ENCODE measurements at places on chromosomes 4 and X. TPM values are rescaled to one million over a fixed set of nuclear protein-coding genes. Genes with fewer than 3 reads are reported as not detected.

DNA sequence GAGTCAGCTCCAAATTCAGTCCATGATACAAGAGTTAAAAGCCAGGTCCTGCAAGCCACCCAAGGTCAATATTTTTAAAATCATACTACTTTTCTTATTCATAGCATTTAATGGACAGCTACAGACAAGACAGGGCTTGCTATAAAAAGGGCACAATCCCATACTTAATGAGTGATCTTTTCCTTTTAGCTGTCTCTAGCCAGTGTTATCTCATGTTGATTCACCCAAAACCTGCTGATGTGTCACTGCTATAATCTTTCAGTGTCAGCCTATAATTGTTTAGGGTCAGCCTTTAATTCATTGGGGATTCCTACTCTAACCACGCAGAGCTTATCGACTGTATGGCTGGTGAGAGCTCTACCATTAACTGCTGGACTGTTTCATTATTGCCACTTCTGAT is 51.2 kb upstream of the HCCS start:
- no peaks in the 10 kb centered on the region for H3K4me1 ChIP-seq
- no peak overlapping the region for H3K4me3 ChIP-seq
- no peaks in the 10 kb centered on the region for H3K27me3 ChIP-seq
- no peak for DNase-seq
- H3K27ac ChIP-seq: no peak overlapping the region
- H3K36me3 ChIP-seq: no peaks in the 10 kb centered on the region

DNA sequence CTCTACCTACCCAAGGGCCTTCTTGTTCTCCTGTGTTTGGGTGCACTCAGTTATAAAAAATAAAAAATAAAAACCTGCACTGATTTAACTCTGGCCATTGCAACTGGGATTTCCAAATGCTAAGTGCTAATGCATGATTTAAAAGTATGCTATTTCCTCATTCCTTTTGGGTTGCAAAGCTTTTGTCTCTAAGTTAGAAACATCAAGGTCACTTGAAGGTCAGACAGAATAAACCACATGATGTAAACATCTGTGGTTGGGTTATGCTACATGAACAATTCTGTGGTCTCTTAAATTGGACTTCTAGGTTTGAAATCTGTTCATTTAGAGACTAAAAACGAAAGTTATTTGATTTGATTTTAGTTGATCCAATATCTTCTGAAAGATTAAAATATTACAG is 1547.4 kb upstream of the TENM3 start:
- DNase-seq: no peak
- peaks cover 14% of the 10 kb centered on the region for H3K4me1 ChIP-seq
- H3K27ac ChIP-seq: peak overlapping the region; percentile 36
- no peaks in the 10 kb centered on the region for H3K36me3 ChIP-seq
- no peak overlapping the region for H3K4me3 ChIP-seq
- no peaks in the 10 kb centered on the region for H3K27me3 ChIP-seq

PNMA6F gene
- total RNA-seq: not detected

DNA sequence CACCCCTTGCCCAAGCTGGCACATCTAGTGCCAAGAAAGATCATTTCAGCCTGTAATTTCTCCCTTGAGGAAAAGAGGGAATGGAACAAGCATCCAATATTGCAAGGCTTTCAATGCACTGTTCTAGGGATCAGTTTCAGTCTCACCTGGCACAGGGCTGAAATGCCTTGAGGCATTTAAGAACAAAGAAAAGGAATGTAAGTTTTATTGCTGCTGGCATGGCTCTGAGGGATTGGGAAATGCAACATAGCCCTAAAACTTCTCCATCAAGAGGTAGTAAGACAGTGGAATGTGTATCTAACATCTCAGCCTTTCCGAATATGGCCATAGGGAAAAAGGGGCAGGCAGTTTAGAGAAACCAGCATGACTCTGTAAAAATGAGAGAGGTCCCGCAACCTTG is 732.6 kb upstream of the LCORL start:
- DNase-seq: no peak
- H3K4me3 ChIP-seq: no peak overlapping the region
- H3K27ac ChIP-seq: no peak overlapping the region
- H3K4me1 ChIP-seq: no peaks in the 10 kb centered on the region

GRCh38 chr4:15352524-15352923 is 75.3 kb upstream of the C1QTNF7 start:
- H3K27ac ChIP-seq: no peak overlapping the region
- no peak for DNase-seq
- no peak overlapping the region for H3K4me3 ChIP-seq
- no peaks in the 10 kb centered on the region for H3K36me3 ChIP-seq
- H3K27me3 ChIP-seq: no peaks in the 10 kb centered on the region
- peaks cover 38% of the 10 kb centered on the region for H3K4me1 ChIP-seq

ADH7 gene
- 0.83 TPM for total RNA-seq

Data from type B pancreatic cell (in vitro differentiated cells).